Naive B cell (primary cell): ENCODE measurements at places on chromosomes 7 and 10. TPM values are rescaled to one million over a fixed set of nuclear protein-coding genes. Genes with fewer than 3 reads are reported as not detected.

Gene GSTO2
- 0.69 TPM for polyA plus RNA-seq

Gene C10orf62
- not detected for polyA plus RNA-seq

Gene SPDYE2B
- not detected for polyA plus RNA-seq

Gene NAT16
- polyA plus RNA-seq: not detected

Gene EMX2
- polyA plus RNA-seq: not detected
